ENCODE measurements at places on chromosomes 3 and 15.

GRCh38 chr3:189188466-189188865 is 16.7 kb downstream of the TPRG1 start:
- no peak for DNase-seq

DNA sequence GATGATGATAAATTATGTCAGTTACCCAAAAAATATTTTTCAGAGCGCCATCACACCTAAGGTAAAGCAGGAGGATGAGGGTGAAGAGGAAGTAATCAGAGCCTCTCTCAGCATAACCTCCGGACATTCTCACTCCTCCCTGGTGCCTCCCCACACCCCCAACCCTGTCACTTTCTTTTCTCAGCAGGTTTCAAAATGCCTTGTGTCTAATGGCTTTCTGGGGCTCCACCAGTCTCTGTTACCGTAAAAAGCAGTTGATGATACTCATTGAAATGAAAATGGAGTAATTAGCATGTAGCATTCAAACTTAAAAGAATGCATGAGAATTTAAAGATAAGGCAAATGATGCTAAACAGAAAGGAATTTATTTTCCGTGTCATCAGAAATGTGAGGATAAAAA is 180.0 kb downstream of the ERC2 start:
- no peak for DNase-seq

DNA sequence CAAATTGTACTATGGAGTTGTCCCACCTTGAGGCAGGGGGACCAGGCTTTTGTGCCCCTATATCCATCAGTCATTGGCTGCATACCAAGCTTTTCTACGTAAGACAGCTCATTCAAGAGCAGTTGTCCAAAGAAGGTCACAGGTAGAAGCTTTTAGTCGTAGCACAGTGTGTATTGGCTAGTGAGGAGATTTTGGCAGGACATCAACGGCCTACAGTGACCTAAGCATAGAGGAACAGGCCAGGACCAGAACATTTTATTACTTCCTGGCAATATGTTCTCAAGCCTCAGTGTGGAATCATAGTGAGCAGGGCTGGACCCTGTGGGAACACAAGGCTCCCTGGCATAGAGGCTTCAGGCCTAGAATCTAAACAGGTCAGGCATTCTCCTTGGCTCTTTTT is 105.4 kb upstream of the ANKRD28 start:
- DNase-seq = no peak

GRCh38 chr15:40010686-40011085 is 28.3 kb downstream of the SRP14 start:
- DNase-seq = no peak

DNA sequence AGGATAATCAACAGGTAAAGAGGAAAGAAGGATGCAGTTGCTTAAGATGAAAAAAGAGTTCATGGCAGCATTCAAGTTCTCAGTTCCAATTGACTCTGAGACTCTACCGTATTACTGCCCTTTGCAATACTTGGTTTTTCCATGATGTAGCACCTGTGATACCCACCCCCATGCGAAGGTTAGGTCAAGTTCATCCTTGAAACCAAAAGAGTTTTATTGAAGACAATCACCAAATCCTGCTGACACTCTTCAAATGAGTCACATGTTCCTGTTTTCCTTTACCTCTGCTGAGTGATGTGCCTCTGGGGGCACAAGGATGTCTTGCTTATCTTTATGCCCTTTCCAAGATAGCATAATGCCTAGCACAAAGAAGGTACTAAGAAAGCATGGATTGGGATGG is 111.3 kb upstream of the SLC7A14 start:
- DNase-seq = no peak

DNA sequence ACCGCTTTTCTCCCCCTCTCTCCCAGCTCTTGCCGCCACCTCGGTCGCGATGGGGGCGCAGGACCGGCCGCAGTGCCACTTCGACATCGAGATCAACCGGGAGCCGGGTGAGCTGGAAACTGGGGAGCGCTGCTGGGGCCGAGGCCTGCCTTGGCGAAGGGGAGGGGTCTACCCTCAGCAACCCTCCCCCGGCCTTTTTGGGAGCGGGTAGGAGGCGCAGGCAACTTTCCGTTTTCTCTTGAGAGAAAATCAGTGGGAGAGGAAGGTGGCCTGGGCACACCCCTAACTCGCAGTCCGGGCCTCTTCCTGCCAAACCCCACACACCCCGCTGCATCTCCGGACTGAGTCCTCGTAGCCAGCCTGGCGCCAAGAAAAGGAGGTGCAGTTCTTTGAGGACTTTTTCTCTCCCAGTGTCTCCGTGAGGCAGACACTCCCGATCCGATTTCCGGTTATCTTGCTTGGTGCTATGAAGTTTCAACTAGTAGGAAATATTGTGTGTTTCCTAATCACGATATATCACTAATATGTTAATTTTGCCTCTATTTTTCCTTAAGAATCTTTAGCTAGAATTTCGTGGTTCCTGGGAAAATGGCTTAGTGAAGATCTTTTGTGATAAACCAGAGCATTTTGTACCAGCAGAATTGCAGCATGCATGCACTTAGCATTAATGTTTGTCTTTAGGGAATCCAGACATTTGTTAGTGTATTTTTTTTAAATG is 631 bp downstream of the NKTR start:
- DNase-seq = peak; percentile 92

DNA sequence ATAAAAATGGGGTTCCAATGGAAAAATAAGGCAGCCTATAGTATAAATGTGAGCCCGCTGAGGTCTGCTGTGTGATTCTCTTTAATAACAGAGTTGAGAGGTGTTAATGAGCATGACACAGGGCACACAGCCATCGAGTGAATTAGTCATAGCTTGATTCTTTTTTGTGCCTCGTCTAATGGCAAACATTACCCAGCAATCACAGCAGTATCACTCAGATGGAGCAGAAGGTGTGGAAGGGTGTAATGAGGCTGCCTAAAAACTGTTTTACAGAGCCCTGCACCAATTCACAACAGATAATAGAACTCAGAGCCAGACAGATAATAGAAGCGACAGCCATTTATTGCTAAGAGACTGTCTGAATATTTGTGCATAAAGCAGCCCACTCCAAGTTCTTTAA is 178.6 kb upstream of the TPRG1 start:
- no peak for DNase-seq

- no peak for DNase-seq
These were observed 66.8 kb downstream of the FLNB start for GRCh38 chr3:58074997-58075396.

- DNase-seq = no peak
These were observed 1.6 kb upstream of the P3H2 start for GRCh38 chr3:190122198-190122771.
